ENCODE measurements at places on chromosomes 11 and 22.

DNA sequence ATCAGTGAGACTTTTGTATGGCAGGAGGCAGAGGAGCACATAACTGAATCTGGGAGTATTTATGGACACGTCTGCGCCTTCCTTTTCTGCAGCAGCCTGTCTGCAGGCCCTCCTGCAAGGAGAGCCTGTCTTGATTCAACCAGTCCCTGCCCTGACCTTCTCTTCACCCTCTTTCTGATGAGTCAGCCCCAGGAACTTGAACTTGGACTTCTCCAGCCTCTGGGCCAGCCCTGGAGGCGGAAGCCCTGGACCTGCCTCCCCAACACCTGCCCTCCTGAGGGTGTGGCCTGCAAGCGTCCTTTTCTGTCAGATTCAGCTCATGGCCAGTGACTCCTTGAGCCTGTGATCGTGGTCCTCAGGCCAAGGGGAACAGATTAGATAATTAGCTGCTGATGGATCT lies 20.0 kb downstream of the DAGLA start:
- DNase-seq, result no peak

DNA sequence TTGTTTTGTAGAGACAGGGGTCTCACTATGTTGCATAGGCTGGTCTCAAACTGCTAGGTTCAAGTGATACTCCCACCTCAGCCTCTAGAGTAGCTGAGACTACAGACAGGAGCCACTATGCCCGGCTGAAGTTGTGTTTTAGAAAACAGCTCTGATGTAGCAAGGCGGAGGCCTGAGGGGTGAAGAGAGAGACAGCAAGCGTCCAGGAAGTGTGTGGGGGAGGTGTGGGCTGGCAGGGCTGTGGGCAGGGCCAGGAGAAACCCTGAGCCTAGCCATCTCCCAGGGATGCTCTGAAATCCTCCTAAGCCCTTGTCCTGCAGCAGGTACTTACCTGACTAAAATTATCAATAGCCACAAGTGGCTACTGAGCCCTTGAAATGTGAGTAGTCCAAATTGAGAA lies 16.1 kb upstream of the RPS3 start:
- DNase-seq, result no peak

- DNase-seq, result no peak
Measured at GRCh38 chr11:22459048-22459447, 120.9 kb downstream of the SLC17A6 start.

DNA sequence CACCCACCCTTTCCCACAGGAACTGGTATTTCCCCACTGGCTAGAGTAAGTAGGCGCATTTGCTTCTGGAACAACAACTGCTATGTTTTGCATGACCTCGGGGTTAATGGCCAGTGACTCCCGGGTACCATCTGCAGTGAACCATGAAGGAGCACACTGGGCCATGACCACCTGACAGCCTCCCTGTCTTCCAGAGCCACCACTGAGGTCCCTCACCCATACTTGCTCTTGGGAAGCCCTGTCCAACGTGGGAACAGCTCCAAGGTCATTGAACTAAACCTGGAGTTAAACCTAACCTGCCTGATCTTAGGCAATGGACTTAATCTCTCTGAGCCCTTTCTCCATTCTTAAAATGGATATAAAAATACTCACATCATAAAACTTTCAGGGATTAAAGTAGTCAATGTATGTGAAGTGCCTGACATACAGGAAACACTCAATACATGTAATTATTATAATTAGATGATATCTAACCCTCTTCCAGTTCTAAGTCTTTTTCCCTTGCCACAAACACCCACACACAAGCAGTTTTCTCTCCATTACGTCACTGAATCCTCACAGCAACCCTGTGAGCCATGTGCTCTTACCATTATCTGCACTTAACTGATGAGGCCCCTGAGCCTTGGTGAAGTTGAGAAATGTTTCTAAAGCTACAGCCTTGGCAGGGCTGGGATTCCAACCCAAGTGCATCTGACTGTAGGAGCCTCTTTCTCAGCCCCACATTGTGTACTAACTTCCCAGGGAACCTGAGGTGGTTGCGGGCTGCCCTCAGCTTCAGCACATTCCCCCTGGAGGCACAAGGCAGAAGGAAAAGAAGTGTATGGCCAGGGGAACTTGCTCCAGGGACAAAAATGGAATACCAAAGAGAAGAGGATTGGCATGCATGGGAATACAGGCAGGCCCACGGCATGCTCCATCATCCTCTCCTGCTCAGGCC lies 74.5 kb upstream of the NCAM1 start:
- no peak for DNase-seq

DNA sequence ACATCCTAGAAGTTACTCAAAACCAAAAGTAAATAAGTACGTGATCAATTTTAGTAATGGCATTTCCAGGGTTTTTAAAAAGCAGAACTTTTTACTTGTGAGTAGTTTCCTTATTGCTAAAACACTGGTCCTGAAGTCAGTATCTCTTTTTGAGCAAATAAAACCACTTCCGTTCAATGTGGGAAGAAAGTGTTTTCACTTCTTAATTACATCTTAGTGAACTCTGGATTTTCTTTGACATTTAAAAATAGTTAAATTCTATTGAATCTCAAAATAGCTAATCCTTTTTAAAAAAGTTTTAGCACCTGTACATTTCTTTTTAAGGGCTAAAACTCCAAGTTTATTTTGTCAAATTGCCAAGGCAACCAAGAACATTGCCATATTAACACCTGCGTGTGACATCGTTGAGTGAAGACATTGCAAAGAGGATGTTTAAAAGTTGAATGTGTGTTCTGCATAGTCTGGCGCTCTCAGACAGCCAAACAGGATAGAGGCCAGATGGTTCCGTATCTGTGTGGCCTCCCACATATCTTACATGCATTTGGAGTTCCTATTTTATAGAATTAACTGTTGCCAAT lies 17.2 kb upstream of the OR5B21 start:
- no peak for DNase-seq

DNA sequence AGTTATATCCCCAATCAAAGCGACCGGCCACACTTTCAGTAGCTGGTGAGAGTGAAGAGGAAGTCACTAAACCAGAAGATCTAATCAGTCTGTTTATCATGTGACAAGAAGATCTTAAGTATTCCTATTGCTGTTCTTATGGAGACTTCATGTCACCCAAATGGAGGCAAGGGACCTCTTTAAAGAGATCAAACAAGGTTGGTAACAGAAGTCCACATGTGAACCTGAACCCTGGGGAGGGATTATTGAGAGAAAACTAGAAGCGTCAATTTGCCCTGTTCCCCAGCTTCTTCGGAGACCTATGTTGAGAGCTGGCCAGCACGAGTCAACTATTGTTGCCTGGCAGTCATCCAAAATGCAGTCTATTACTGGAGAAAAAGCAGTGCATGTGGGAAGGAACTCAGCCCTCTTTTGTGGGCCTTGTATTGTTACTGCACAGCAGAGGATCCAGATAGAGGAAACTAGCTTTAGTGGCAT lies 76.9 kb upstream of the CTSC start:
- DNase-seq, result no peak

DNA sequence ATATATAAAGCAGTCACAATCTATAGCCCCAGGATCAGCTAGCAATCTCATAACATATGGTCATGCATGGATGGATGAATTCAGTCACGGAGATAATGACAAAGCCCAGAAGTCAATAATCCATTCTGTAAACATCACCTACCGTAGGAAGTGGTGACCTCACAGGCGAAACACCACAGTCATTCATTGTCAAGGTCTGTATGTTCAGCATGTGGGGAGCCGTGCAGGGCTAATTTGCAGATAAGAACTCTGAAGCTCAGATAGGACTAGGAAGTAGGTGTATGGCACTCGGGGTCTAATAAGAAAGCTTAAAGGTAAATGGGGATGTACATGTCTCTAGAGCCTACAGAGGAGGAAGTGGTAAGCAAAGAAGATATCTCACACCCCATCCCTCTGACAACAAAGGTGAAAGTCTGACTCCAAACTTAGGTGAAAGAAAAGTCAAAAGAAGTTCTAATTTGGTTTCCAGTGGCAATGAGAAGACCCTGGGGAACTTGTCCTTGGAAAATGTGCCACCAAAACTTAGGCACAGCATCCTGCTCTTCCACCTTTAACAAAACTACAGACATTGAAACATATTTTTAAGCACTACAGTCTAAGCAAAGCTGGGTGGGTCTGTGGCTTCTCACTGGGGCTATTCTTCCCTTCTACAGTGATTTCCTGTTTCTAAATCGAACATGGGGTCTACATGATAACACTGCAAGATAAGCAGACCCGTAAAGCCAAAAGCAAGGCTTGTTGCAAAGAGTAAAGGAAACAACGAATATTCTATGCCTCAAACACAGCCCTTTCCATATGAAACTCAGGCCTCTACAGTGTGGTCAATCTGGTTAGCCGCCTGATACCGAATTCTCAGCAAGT lies 5.2 kb downstream of the CRTAM start:
- DNase-seq, result no peak

GRCh38 chr11:82494988-82495432 lies 238.7 kb downstream of the FAM181B start:
- DNase-seq, result no peak

- no peak for DNase-seq
Measured at GRCh38 chr11:33994937-33995336, 56.6 kb upstream of the CAPRIN1 start.

- DNase-seq, result no peak
Measured at GRCh38 chr11:15649371-15650104, 534.8 kb downstream of the INSC start.

- DNase-seq, result no peak
Measured at GRCh38 chr11:117328375-117329010, 839 bp downstream of the CEP164 start.

DNA sequence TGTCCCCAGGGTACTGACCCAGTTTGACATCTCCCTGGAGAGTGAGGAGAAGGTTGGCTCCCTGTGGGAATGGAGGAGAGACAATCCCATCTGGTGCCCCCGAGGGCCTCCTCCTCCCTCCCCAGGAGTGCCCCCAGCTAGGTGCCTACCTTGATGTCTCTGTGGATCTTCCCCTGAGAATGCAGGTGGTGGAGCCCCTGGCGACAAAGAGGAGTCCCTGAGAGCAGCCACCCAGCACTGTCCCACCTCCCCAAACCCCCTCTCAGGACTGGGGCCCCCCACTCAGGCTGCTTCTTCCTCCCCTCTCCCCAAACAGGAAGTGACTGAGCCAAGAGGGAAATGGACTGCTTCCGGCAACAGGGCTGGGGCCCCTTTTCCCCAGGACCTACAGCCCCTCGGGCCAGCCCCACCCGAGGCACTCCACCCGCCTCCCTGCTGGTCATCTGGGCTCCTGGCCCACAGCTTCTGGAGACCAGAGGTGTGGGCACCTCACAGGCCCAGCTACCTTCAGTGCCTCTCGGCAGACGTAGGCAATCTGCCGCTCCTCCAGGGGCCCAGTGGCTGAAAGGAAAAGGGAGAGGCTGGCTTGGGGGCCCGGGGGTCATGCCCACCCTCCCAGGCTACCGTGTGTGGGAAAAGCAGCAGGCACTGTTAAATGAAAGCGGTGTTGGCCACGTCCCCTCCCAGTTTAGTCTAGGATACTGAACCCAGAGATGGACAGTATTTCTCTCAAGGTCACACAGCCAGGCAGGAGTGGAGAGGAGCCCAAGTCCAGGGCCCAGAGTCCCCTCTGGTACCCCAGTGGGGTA lies 1.2 kb downstream of the MAP4K2 start:
- no peak for DNase-seq

DNA sequence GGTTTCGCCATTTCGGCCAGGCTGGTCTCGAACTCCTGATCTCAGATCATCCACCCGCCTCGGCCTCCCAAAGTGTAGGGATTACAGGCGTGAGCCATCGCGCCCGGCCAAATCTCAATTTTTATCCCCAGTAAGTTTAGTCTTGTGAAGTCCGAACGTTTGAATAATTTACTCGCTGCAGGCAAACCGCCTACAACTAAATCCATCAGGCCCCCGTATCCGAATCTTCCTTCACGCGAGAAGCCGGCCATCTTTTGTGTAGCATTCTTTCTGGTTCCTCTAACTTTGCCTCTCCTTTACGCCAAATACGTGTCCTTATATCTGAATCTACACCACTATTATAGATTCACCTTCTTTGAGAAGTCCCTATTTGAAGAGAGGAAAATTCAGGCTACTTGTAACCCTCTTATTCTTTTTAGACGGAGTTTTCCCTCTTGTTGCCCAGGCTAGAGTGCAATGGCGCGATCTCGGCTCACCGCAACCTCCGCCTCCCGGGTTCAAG lies 581 bp upstream of the EIF3L start:
- no peak for DNase-seq

GRCh38 chr22:39215426-39216142 lies 29.2 kb downstream of the PDGFB start:
- DNase-seq, result no peak

DNA sequence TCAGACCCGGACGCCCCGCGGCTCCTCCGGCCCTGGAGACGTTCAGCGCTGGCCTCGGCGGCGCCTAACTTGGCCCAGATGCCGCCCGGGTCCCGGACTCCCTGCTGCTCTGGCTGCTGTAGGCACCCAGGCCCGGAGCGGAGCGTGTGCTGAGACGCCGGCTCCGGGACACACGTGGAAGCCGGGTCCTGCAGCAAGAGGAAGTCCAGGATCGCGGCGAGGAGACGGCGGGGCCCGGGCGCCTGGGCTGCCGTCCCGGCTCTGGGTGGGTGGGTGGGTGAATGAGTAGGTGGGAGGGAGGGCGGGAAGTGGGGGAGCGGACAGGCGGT lies 223 bp downstream of the WT1 start:
- DNase-seq, result no peak
